ENCODE measurements at places on chromosomes 2 and 18.

- DNase-seq, result no peak
These were observed 5.3 kb downstream of the ZEB2 start for GRCh38 chr2:144514616-144515091.

DNA sequence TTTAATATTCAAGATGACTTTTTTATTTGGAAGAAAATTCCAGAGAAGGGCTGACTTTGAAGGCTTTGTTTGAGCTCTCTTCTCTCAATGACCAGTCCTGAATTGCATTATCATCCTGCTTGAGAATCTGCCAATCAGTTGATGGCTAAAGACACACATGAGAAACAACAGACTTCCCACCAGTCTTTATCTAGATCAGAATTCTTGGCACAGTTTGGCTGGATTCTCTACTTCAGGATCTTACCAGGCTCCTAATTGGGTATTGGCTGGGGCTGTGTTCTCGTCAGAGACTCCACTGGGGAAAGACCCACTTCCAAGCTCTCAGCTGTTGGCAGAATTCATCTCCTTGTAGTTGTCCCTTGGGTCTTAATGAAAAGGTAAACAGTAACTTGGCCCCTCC lies 86.0 kb downstream of the WDSUB1 start:
- no peak for DNase-seq

GRCh38 chr18:4636967-4637366 lies 181.9 kb upstream of the DLGAP1 start:
- DNase-seq, result no peak

DNA sequence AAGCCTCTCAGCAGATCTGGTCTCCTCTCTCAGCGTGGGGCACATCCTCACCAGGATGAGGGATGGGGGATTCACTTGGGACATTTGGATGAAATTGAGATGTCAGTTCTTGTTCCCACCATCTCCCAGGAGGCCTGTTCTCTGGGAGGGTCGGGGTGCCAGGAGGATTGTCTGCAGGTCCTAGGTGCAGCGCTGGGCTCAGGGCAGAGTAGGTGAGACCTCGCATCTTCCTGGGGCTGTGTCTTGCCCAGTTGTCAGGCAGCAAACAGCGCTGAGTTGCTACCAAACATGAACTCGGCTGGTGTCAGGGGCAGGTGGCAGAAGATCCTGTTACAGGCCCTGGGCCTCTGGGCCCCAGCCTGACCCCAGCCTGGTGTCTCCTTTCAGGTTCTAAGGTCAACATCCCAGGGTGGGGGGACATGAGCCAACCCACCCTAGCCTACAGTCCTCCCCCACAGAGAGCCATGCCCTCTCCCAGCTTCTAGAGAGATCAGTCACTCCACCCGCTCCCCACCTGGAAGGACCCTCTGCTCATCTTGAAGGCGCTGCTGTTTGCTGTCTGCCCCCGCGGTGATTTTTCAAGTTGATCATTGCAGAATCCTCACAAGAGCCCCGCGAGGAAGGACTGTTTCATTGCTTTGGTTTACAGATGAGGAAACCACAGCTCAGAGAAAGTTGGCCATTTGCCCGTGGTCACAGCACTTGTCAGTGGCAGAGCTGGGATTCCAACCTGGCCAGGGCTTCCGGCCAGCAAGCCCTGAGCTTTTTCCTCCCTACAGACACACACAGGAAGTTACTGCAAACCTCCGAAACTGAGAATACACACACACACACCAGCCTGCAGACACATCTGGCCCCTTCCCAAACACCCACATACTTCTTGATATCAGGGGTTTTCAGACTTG lies 83.9 kb downstream of the STPG4 start:
- peak; percentile 72 for DNase-seq

GRCh38 chr2:11752906-11753305 lies 6.5 kb downstream of the LPIN1 start:
- no peak for DNase-seq

DNA sequence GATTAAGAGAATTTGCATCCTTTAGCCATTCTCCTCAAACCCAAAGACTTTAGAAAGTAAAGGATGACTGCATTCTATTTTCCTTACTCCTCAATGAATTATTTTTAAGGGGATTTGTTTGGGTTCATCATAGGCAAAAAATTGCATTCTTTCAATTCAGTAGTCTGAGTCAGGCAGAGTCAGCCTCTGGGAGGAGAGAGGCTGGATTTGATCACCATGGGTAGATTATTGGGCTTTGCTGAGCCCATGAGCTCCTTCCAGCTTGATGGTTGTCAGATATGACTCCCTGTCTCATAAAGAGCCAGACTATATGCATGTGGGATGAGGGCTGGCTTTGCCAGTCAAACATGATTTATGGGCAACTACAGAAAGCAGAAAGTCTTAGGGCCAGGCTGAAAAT lies 101.2 kb downstream of the KCNS3 start:
- no peak for DNase-seq

Measured in activated T-cell treated with anti-CD3 and anti-CD28 coated beads, Interleukin-2, amount 50 U/mL, for 48 hours (primary cell).